ENCODE measurements at places on chromosomes 13 and 19.

- DNase-seq = peak; percentile 60
These were observed 113.9 kb downstream of the CRYL1 start for GRCh38 chr13:20411638-20412342.

GRCh38 chr13:95570016-95570415, 17.5 kb downstream of the CLDN10 start:
- DNase-seq = no peak

DNA sequence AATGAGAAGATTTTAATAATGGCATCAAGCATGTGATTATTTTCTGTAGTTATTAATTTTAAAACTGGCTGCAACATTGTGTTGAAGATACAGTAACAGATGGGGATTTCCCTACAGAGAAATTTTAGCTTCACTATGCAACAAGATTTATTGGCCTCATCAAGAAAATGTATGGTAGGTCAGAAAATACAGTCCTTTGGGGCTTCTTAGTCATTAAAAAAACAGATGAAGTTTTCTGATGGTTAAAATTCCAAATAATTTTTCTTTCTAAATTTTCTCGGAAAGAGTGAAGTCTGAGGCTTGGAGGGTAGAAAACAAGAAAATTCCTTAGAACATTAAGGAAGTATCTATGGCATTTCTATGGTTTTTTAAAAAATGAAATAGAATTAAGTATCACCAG, 1790.8 kb upstream of the PCDH20 start:
- DNase-seq = no peak

DNA sequence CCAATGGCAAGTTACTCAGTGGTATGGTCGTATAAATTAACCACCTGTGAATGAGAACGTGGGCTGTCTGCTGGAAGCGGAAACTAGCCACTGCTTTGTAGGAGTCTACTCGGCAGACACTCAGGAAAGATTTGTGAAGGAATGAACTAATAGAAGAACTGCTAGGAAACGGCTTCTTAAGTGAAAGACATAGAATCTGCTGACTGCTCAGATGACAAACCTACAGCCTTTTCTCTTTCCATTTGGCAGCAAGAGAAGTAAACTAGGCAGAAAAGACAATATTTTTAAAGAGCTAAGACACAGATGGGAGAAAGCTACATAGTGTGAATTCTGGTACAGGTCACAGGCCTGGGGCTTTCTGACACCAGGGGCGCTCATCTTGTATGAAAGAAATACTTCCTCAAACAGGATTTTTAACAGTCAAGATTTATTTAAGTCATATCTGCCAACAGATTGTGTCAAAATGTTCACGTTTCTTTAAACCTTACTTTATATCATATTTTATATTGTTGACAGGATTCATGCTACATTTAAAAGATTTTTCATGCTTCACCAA, 78.4 kb downstream of the MIPEP start:
- no peak for DNase-seq

DNA sequence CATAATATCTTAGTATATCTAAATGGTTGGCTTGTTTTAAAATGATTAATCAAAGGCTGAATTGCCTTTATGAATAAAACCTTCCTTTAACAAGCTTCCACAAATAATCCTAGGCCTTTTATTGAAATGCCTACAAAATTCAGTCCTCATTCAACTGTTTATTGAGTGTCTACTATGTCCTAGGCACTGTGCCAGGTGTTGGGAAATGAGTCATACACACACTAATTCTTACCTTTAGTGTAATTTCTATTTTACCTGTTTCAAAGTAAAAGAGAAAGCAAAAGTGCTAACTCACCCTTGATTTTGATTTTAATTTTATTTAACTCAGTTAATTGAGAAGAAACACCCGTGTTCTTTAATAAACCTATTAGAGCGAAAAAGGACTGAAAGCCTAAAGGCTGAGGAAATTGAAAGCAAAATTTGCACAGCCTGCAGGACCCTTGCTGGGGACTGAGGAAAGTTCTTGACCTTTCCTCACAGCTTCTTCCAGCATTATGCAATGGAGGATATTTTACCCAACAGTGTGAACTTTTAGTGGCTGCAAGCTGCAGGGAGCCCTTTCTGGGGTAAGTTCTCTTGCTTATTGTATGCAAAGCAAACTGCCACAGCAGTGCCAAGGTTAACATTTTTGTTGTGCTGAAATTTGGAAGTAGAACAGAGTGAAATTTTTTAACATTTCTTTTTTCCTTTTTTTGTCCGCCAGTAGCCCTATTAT, 83.1 kb downstream of the B3GLCT start:
- no peak for DNase-seq

GRCh38 chr13:39888865-39889810, 233.7 kb downstream of the COG6 start:
- DNase-seq = no peak

DNA sequence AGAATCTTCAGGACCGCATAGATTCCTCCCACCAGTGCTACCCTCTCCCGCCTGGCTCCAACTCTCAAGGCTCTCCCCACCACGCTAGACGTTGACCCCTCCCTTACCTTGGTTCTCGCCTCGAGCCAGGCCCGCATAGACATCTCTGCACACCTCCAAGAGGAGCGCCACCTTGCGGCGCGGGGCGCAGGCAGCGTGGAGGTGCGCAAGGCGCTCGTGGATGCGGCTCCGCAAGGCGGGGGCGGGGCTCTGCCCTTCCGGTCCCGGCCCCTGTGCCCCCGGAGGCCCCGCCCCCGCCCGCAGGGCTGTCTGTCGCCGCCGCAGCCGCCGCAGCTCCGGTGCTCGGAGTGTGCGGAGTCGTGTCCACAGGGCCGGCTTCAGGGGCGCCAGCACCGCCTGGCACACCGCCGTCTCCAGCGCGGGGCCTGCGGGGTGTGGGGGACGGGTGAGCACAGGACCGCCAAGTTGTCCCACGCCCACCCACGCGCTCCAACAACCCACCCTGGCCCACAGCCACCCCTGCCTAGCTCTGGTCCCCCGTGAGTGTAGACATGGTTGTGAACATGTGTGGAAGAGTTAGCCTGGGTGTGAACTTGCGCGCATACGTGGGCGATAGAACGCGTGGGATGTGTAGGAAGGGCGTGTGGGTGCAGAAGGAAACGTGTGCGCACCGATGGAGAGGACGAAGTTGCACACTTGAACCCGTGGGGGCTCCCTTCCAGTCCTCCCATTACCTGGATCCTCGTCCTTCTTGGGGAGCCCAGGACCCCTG, 8.1 kb downstream of the RINL start:
- peak; percentile 91 for DNase-seq

DNA sequence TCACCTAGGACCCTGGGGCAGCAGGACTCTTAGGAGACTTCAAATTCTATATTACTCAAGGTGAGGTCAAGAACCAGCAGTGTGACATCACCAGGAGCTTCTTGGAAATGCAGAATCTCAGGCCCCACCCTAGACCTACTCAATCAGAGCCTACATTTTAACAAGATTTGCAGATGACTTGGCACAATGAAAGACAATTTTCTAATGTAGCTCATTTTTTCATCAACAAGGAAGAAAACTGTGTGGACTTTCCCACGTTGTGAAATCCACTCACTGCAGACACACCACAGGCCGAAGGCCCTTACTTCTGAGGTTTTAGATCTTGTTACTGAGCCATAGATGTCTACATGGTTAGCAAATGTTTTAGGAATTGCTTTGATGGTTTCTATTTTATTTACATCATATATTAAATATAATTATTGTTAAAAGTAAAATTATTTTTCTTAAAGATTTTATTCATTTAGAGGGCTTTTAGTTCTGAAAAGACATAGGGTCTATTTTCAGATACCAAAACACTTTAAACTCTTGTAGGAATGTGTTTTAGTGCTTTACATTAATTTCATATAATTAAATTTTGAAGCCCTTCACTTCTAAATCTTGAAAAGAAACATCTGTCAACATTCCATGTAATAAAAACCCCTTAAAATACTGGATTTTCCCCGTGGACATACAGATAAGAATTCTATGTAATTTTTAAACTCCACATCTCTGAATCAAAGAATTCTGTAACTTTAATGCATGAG, 18.5 kb upstream of the STARD13 start:
- no peak for DNase-seq

GRCh38 chr19:28010656-28011055, 1202.3 kb downstream of the UQCRFS1 start:
- DNase-seq = no peak

GRCh38 chr13:46672338-46673090, 119.5 kb downstream of the LRCH1 start:
- DNase-seq = no peak

GRCh38 chr19:30172613-30173242, 199.5 kb upstream of the ZNF536 start:
- no peak for DNase-seq

- DNase-seq = no peak
These were observed 281.6 kb downstream of the DNAJC15 start for GRCh38 chr13:43304945-43305344.

DNA sequence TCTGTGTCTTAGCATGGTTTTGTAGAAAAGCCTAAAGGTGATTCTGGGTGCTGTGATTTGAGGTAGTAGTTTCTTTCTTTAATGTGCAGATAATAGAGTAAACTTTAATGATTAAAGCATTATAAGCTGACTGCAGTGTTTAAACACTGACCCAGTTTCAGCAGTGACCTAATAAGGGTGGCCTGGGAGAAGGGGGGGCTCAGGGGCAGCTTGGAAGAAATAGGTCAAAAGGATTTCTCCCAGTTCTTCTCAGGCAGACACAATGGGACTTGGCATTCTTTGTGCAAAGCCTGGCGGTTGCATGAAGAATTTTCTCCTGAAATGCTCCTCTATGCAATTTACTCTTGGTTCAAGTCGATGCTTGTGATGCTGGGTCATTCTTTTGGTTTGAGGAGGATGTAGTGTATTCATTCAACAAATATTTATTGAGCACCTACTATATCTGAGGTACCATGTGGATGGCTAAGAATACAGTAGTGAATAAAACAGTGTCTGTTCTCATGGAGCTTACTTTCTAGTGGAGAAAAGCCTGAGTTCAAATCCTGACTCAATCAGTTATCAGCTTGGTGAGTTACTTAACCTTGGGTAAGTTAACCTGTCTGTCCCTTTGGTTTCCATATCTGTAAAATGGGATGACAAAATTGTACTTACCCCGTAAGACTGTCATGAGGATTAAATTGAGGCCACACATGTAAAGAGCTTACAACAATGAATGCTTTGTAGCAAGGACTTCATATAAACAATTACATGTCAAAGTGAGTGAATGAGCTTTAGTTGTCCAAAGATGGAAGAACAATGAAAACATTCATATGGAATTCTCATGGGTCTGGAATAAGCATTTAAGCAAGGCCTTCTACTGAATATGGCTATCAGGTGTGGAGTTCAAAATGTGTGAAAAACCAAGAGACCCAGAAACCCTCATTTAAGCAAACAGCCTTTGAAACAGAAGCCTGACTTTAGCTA, 210.2 kb downstream of the KCNRG start:
- no peak for DNase-seq

GRCh38 chr19:40413291-40413845, at the start of gene PRX:
PRX (minus strand) TSS chr19:40413378; CDS start chr19:40407932, 5,446 bp downstream.
- no peak for DNase-seq

GRCh38 chr19:35267818-35268535, 785 bp upstream of the USF2 start:
- peak; percentile 65 for DNase-seq

GRCh38 chr13:53341144-53341510, 312.5 kb downstream of the OLFM4 start:
- DNase-seq = no peak

DNA sequence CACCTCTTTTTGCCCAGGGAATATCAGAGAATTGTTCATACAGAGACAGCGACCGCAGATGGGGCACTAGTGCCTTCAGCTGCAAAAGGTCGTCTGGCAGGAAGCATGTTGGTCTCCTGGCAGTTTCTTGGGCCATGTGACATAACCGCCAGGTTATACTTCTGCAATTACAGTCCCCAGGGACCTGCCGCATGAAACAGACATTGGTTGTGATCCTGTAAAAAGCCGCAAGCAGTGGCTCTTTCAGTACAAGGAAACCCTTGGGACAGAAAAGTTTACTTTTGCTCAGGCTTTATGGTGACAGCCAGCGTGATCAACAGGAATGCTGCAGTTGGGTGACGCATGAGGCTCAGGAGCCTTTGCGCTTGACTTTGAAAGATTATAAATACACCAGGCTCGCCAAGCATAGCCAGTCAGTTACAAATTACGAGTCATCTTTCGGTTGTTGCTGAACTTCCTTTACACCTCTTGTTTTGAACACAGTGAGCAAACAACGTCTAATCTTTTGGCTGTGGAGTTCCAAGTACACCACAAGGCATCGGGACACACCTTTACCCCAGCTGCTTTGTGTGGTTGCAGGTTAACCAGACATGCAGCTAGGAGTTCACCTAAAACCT, 50.5 kb upstream of the UBE2L5 start:
- DNase-seq = peak; percentile 84

- DNase-seq = no peak
These were observed 18.4 kb upstream of the RNASEH2B start for GRCh38 chr13:50891206-50891605.

- no peak for DNase-seq
These were observed 40.5 kb upstream of the TPM4 start for GRCh38 chr19:16035601-16036297.

GRCh38 chr19:41235480-41235879, 16.5 kb downstream of the AXL start:
- no peak for DNase-seq

GRCh38 chr19:33580645-33581037, 41.1 kb upstream of the CHST8 start:
- DNase-seq = no peak

DNA sequence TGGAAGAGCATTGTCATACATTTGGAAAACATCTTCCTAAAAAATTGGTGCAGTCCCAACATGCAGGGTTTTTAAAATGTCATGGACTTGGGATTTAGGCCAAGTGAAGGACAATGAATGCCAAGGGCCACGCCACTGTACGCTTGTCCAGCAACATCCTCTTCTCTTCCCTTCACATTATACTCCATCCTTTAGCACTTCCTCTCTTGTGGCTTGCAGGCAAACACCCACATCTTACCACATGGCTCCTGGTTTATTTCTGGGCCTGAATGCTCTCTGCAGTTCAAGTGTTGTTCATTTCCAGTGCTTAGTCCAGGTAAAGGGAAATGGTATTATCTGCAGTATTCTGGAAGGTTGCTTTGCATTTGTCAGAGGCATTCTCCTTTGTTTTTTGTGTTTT, 45.0 kb downstream of the CBY2 start:
- DNase-seq = no peak

GRCh38 chr13:45331123-45331619, 9.8 kb downstream of the TPT1 start:
- no peak for DNase-seq

- DNase-seq = peak; percentile 50
These were observed 673 bp downstream of the SPATA13 start for GRCh38 chr13:24161010-24161775.

GRCh38 chr13:30026093-30026492, 175.7 kb upstream of the UBL3 start:
- no peak for DNase-seq

GRCh38 chr19:47232422-47233211, 1.6 kb upstream of the BBC3 start:
- peak; percentile 36 for DNase-seq

DNA sequence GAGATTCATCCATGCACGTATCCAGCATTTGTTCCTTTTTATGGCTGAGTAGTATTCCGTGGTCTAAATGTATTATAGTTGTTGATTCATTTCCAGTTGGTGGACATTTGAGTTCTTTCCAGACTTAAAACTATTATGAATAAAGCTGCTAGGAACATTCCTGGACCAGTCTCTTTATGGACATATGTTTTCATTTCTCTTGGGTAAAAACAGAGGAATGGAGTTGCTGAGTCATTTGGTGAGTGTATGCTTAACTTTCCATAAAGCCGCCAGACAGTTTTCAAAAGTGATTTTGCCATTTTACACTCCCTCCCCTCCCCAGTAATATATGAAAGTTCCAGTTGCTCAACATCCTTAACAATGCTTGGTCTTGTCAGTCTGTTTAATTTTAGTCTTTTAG, 116.4 kb downstream of the TSHZ3 start:
- no peak for DNase-seq

GRCh38 chr13:49042476-49042875, 66.8 kb downstream of the FNDC3A start:
- no peak for DNase-seq

Data from activated CD4-positive, alpha-beta T cell treated with anti-CD3 and anti-CD28 coated beads, Interleukin-2, amount 10 ng/mL, durations not matched to agents 7 days and 5 days (primary cell).